ENCODE measurements at places on chromosomes 7 and 10.

GRCh38 chr7:41110186-41110585 lies 592.7 kb downstream of the INHBA start:
- no peak for DNase-seq

DNA sequence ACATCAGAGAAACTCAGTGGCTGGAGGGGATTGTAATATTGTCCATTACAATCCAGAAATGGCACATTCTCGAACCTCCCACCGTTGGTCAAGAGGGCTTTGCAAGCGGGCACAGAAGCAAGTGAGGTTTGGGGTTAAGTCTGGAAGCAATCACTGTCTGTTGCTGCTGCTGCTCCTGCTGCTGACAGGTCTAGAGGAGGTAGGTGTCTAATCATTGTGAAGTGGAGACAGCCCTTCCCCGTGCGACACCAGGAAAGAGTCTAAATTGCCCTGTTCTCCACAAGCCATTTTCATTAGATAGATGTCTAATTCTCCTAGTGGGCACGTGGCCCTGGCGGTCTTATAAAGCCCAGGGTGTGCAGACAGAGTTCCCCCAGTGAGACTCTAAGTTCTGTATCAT lies 43.5 kb downstream of the NPS start:
- DNase-seq, result no peak

DNA sequence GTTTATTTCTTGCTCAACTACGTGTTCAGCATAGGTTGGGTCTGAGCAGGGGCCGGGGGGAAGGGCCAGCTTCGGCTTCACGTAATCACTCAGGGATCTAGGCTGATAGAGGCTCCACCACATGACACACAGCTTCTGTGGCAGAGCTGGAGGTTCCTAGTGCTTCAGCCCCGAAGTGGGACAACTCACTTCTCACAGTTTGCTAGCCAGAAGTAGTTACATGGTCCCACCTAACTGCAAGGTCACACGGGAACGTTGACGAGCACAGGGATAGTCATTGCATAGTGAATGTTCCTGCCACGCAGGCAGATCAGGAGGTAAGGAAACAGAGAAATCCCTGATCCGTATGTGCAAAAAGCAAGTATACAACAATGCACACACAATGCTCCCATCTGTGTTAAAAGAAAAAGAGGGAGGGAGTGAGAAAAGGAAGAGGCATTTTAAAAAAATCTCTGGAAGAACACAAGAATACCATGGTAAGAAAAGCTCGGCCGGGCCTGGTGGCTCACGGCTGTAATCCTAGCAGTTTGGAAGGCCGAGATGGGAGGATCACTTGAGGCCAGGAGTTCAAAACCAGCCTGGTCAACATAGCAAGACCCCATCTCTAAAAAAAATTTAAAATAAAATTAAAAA lies 16.9 kb downstream of the SMURF1 start:
- no peak for DNase-seq

GRCh38 chr10:71762324-71762723 lies 11.0 kb downstream of the VSIR start:
- DNase-seq, result no peak

DNA sequence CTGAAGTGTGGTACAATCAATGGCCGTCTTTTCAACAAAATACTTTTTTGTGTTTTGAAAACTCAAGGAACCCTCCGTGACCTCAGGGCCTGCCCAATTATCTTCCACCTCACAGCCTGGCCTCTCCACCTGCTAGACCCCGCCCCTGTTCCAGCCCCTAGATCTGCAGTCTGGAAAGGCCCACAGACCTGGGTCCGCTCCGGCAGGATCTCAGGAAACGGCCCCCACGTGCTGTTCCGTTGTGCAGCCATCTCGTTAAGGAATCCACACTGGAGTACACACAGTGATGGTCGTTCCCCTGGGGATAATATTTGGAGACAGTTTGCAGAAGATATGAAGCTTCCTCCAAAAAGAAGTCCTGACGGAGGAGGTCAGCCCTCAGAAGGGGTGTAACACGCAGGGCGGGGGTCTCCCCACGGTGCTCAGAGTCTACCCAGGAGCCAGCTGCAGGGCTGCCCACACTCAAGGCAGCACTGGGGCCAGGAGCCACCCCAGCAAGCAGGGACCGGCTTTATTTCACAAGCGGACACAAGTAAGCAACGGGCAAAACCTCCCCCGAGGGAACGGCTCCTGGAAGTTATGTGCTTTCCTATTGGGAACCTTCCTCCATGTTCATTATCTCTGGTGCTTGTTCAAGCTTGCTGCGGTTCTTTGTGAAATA lies 73.4 kb downstream of the TCERG1L start:
- no peak for DNase-seq

DNA sequence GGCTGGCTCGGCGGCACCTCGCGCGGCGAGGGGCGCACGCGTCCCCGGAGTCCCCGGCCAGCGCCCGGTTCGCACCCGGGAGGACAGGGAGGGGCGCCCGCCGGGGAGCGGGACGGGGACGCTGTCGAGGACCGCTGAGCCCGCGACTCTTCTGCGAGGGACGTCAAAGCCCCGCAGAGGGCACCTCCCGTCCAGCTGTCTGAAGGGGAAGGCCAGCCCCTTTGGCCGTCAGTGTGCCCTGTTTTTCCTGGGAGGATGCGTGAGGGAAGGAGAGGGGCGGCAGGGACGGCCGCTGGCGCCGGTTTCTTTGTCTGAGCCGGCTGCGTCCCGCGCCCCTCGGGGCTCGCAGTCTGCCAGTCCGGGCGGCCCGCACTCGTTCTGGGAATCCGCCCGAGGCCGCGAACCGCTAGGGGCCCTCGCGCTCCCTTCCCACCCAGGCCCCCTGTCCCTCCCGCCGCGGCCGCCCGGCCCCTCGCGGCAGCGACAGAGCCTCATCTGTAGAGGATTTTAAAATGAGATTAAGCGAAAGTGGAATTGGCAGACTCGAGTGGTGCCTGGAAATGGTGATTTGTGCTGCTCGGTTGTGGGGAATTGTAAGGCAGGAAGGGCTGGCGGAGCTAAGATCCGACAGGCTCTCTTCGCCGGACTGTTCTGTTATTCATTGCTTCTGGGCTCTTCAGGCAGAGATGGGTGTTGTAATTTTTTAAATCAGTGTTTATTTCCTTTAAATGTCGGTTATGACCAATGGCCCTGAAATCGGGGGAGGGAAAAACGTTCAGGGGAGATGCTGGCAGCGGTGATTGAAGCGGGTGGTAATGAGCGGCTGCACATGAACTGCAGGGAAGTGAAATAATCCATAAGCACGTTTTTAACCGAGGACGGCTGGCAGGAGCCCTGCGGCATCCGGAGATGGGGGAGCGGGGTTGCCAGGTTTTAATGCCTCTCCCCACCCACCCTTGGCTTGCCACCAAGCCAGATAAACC lies 618 bp upstream of the RELN start:
- no peak for DNase-seq

GRCh38 chr10:84567133-84567532 lies 238.7 kb downstream of the CCSER2 start:
- DNase-seq, result no peak

DNA sequence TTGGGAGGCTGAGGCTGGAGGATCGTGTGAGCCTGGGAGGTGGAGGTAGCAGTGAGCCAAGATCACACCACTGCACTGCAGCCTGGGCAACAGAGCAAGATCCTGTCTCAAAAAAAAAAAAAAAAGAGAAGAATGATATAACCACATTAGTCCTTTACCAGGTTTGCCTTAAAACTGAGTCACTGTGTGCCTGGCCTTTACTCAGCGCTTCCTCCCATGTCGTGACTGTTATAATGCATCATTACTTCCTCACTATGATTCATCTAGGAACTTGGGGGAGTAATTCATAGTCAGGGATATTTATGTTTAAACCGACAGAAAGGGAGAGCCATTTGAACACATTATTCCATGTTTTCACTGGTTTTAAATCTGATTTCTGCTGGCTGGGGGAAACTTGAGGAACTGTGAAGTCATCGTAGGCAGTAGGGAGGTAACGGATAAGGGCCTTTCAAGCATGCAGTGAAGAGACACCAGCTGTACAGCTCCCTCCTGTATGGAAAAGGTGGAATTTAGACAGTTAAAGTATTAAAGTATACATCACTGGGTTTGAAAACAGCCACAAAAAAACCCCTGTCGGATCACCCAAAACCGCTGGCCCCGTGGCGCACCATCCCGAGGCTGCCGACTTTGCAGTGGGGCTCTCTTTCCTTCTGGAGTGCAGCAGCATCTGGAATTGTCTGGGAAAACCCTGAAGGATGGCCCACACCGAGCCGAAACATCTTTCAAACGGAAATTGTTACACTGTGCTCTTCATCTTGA lies 119.8 kb downstream of the NKX6-2 start:
- no peak for DNase-seq

DNA sequence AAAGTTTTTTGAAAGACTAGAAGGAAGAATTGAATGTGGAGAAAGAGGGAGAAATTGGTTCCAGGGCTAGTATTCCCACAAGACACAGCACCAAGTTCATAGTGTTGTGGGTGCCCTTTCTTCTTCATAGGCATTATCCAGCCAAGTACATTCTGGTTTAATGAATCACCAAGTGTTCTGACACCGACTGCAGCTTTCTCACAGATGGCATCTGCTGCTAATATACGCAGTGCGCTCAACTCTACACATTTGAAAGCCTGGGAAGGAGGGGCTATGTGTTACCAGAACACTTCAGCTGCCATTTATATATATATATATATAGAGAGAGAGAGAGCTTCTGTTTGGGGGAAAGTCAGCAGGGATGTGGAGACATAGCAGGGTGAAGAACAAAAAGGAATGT lies 1168.4 kb downstream of the GATA3 start:
- no peak for DNase-seq

DNA sequence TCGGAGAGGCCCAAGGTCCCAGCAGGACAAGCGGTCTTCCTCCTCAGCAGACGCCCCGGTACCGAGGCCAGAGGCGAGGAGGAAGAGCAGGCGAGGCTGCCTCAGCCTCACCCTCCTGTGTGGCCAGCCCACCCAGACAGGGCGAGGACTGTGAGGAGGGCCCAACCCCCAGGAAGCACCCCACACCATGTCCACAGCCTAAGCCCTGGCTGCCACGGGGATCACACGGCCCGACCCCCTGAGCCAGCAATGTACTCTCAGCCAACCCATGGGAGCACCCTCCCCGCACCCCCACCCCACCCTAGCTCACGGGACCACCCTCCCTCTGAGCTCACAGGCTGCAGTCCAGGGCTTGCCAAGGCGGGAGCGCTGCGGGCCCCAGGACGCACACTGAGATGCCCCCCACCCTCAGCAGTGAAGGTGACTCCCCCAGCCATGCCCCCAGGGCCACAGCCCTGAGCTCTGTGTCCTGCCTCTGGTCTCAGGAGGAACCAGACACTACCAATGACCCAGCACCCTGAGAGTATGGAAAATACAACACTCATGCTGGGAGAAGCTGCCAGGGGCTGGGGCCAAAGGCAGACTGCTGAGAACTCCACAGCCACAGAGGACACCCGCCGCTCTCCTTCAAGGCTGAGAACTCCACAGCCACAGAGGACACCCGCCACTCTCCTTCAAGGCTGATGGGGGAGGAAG lies 93.6 kb downstream of the MAD1L1 start:
- no peak for DNase-seq

DNA sequence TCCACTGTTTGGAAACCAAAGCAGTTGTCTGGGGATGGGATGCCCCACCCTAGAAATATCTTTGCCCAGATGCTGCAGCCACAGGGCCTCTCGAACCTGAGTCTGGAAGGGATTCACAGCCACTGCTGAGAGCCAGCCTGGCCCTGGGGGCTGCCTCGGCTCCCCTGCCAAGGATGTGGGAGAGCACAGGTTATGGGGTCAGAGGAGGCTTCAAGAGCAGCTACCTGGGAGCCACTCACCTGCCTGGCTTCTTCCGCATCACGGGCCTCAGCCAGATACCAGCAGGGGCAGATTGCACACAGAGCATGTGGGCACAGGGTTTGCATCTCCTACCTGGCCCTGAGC lies 5.4 kb upstream of the PWWP2B start:
- DNase-seq, result no peak

- DNase-seq, result no peak
Measured at GRCh38 chr10:50469778-50470193, 154.0 kb downstream of the SGMS1 start.
